ENCODE measurements at places on chromosomes 7 and 10.

GRCh38 chr10:11823122-11823988, at the start of gene PROSER2:
TSS of gene PROSER2 (plus strand) at chr10:11823356. CDS start at chr10:11852078, 28,722 bp downstream.
- no peak for DNase-seq

- no peak for DNase-seq
These were observed 465.5 kb upstream of the KLF6 start for GRCh38 chr10:4250587-4250887.

- no peak for DNase-seq
These were observed 123.8 kb downstream of the ADRA2A start for GRCh38 chr10:111200505-111201186.

GRCh38 chr7:19209166-19209696, 64.0 kb upstream of the FERD3L start:
- DNase-seq = no peak

DNA sequence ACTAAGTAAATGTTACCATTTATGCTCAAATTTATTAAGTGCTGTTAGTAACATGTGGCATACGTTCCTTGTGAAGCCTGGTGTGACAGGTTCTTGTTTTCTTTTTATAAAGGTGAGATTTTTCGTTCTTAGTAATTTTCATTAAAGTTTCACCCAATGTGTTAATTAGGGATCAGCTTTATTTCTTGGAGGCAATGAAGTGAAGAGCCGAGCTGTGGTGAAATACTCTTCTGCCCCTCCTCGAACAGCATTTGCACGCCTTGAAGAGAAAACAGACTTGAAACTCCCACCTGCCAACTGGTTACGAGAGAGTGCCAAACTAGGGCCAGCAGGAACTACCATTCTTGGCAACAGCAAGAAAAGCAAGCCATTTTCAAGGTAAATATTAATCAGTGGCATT, 1.5 kb downstream of the EDRF1 start:
- DNase-seq = no peak

DNA sequence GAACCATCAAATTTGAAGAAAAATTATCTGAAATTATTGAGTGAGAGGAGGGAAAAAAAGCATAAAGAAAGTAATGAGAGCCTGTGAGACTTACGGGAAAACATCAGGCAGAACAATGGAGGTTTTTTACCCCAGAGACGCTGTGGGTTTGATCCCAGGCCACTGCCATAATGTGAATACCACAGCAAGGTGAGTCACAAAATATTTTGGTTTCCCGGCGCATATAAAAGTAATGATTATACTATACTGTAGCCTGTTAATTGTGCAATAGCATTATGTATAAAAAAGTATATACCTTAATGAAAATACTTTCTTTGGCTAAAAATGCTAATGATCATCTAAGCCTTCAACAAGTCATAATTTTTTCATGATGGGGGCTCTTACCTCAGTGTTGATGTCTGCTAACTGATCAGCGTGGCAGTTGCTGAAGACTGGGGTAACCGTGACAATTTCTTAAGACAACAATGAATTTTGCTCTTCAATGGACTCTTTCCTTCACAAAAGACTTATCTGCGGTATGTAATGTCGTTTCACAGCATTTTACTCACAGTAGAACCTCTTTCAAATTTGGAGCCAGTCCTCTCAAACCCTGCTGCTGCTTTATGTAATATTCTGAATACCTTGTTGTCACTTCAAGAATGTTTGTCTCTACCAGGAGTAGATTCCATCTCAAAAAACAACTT, 97.0 kb upstream of the FAM20C start:
- DNase-seq = peak; percentile 42

- DNase-seq = peak; percentile 14
These were observed 90.1 kb downstream of the NPSR1 start for GRCh38 chr7:34747867-34748727.

DNA sequence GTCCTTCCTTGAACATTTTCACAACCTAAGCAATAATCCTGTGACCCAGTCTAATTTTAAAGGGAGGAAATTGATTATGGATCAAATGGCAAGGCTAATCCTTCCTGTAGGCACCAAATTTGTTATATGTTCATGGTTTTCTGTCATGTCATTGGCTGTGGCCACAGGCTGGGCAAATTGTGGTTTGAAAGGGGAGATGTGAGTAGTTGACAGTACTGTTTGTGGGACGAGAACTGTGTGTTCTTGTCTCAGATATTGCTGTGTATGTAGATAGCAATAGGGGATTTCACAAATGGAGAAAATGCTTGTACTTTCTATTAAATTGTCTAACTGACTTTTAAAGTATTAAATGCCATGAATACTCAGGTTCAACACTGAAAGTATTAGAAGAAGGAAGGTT, 8.1 kb upstream of the PRKG1 start:
- DNase-seq = no peak

GRCh38 chr7:84452618-84453017, 258.0 kb upstream of the SEMA3A start:
- no peak for DNase-seq

GRCh38 chr7:85565276-85565675, 378.4 kb upstream of the SEMA3D start:
- no peak for DNase-seq

DNA sequence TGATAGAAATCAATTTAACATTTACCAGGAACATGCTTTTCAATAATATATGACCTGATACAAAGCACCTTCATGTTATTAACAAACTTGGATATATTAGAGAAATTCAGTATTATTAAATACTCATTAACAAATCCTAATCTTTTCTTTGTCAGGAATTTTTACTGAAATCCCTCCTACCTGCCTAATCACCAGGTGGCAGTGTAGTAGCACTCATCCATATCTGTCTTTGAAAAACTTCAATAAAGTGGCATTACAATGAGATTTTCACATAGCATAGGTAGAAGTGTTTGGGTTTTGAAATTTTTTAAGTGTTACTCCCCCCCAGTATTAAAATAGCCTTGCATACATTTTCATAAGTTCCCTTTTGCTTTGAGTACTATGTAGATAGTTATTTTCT, 1246.6 kb upstream of the LRRN3 start:
- no peak for DNase-seq

DNA sequence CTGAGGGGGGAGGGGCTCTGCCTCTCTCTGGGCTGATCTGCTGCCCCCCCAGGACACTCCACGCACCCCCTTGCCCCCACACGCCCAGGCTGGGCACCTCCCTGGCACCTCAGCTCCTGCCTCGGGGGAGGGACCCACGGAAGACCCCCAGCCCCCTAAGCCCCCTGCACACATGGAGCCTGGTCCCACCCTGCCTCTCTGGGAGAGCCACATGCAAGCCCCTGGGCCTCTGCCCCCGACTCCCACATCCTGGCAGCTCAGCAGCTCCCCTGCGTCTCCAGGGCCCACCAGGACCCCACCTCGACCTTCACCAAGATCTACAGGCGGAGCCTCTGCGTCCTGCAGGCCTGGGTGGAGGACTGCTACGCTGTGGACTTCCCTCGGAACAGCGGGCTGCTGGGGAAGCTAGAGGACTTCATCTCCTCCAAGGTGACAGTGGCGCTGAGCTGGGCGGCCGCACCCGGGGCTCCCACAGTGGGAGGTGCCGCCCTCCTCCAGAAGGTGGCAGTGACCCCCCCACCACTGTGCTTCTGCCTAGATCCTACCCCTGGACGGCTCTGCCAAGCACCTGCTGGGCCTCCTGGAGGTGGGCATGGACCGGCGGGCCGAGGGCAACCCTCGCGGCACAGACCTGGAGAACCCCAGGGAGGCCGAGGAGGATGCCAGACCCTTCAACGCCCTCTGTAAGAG, 18.7 kb upstream of the UTF1 start:
- DNase-seq = no peak

DNA sequence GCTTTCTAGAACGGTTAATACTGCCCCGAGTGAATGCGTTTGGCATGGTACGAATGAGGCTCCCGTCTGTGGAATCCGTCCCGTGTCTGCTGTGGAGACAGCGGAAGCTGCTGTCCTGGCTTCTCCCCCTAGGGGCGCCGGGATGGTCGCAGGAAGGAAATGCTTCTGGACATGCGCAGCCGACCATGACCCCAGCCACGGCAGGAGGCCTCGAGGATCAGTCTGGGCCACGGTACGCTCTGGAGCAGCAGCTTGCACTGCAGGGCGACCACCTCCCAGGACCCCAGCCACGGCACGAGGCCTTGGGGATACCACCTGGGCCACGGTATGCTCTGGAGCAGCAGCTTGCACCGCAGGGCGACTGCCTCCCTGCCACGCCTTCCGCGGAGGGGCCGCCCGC, 107.9 kb downstream of the CYTH3 start:
- DNase-seq = no peak

DNA sequence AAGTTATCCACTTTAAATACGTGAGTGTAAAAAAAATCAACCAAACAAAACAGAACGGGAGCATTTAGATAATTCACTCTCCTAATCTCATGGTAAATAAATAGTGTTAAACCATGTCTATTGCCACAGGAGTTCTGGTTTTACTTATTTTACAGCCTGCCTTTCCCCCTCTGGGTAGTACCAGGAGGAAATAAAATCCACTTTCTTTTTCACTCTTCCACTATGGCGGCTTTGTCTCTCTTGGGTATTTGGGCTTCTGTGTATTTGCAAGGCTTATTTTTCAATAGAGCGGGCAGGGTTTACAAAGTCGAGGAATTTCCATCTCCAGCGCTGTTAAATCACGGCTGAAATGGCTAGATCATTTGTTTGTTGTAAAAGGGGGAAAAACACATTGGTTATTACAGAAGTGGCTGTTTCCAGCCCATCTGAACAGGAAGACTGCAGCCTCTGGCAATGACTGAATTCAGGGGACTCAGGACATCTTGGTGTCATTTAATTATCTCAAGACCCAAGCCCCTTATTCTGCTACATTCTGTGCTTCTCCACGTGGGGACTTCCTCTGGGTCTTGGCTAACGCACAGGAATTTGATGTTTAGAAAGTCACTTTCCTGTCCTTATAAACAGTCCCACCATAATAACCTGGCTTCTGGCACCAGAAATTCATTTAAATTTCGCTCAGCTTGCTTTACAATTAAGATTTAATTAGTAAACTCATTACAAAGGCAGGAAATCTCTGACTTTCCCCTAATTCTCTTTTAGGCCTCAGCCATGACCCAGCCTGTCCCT, 323.9 kb downstream of the GATA3 start:
- DNase-seq = no peak

DNA sequence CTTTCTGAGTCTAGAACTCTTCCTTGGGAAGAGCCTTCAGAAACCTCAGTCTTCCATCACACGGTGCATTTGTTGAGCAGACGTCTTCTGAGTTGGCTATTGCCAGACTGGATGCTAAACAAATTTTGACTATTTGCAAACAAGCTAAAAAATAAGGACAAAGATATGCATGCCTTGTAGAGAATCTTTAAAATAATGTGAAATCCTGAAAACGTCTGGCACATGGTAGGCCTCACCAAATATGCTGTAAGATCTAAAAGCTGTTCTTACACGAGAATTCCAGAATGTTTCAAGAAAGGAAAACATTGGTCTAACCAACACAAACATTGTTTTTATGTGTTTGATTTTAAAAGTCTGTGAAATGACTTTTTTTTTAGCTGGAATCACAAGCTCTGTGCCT, 11.3 kb downstream of the ZNF467 start:
- DNase-seq = no peak

- no peak for DNase-seq
These were observed 869.4 kb downstream of the TYW1 start for GRCh38 chr7:67866054-67866453.

DNA sequence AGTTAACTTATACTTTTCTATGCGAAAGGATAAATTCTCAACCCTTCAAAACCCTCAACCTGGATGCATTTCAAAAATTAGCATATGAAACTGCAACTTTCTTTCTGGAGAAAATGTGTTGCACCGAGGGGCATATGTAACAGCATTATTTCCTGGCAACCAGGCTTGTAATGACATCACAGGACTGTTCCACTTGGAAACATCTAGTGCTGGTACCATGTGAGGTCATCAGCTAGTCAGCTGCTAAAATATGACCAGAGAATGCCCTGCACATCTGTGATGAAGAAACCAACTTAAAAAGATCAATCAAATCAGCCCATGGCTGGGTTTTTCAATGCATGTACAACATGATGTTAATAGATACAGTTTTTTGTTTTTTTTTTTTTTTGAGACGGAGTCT, 40.0 kb downstream of the FGFR2 start:
- DNase-seq = no peak

DNA sequence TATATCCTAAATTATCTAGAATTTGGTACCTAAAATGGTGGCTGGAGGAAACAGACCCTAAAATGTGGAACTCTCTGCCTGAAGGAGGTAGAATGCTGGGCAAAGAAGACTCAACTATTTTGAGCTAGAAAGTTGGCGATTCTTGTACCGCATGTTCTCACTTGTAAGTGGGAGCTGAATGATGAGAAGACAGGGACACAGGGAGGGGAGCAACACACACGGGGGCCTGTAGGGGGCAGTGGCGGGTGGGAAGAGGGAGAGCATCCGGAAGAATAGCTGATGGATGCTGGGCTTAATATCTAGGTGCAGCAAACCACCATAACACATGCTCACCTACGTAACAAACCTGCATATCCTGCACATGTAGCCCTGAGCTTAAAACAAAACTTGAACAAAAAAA, 250.6 kb downstream of the CALN1 start:
- DNase-seq = no peak

- no peak for DNase-seq
These were observed 18.1 kb upstream of the LIPK start for GRCh38 chr10:88687853-88688467.

DNA sequence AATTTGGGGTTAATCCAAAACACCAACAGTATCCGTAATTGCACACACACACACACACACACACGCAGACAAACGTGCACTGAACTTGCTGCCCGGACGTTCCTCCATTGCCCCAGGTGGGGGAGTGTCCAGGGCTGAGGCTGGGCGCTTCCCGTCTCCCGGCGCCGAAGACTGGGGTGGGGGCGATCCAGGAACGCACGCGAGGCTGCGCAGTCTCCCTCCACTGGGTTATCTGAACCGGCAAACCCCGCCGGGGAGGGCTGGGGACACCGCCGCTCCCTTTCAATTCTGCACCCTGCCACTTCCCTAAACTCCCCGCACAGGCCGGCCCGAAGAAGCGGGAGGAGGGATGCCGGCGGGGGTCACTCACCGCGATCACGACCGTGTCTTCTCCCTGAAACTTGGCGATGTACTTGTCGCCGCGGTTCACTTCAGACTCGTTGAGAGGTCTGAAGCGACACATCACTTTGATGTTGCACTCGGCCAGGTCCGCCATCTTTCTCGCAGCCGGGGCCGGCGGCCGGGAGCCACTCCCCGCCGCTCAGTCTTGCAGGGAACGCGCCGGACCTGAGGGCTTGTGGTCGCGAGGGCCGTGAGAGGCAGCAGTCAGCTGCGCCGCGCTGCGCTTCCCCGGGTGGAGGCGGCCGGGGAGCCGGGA, 618 bp downstream of the KIF5B start:
- DNase-seq = no peak
